Activated T-helper 1 cell treated with anti-CD3 and anti-CD28 coated beads, Interleukin-2, amount 50 U/mL, for 16 hours (primary cell): ENCODE measurements at places on chromosomes 6 and 20.

DNA sequence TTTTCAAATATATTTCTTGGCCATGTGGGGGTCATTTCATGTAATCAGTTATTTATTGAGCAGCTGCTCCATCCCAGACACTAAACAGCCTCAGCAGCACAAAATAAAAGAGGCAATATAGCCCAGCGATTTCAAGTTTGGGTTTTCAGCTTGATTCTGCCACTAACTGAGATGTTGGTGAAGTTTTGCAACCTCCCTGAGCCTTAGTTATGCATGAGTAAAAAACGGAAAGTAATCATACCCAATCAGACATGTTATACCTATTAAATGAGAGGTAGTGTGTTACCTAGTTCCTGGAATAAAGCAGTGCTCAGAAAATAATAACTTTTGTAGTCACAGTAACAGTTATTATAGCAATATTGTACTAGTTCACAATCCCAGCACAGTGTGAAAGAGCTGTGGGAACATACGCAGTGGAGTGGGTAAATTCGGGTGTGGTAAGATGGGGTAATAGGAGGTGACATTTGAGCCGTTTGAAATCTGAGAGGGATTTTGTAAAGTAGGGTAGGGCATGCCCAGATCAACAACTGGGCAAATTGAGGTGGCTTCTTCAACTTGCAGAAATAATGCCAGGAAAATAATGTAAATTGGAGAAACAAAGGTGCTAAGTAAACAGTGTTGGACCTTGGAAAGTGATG is 1.5 kb downstream of the SLC9A8 start:
- no peak for DNase-seq

DNA sequence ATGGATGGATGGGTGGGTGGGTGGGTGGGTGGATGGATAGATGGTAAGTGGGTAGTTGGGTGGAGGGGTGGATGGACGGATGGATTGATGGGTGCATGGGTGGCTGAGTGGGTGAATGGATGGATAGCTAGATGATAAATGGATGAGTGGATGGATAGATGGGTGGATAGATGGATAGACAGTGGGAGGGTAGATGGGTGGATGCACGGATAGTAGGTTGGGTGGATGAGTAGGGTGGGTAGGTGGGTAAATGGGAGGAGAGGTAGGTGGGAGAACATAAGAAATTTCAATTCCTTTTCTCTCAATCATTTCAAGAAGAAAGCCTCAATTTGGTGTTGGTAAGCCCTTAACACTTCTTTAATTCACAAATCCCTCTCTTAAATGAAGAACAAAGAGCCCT is 186.9 kb downstream of the PREX1 start:
- DNase-seq: no peak

DNA sequence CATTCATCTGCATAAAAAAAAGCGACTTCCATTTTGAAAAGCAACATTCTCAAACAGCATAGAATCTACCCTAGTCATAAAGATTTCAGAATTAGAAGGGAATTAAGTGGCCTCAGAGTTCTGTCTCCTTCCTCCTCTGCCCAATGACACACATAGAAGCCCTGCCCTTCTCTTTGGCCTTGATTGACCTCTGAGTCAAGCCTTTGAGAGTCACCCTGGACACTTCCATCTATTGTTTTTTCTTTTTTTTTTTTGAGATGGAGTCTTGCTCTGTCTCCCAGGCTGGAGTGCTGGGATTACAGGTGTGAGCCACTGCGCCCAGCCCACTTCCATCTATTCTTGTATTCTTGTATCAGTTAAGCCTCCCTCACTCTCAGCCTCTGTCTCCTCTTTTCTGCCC is 44.8 kb upstream of the CTNNBL1 start:
- no peak for DNase-seq

GRCh38 chr6:67639161-67639560 is 995.9 kb upstream of the ADGRB3 start:
- no peak for DNase-seq

- DNase-seq: no peak
Measured at GRCh38 chr6:136134268-136134667, 115.8 kb downstream of the MTFR2 start.

DNA sequence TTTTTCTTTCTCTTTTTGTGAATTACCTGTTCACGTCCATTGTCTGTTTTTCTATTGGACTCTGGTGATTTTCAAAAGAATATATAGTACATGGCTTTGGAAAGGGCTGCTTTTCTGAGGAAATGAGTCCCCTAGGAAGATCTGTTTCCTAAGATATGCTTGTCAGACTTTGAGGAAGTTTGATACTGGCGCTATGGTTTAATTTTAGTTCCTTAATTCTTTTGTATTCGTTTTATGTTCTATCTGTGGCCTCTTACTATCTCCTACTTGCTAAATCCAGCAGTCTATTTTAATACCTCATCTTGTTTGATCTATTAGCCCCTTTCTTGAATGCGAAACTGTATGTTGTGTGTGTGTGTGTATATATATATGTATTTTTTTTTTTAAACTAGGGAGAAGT is 101.9 kb downstream of the LIN28B start:
- DNase-seq: no peak

DNA sequence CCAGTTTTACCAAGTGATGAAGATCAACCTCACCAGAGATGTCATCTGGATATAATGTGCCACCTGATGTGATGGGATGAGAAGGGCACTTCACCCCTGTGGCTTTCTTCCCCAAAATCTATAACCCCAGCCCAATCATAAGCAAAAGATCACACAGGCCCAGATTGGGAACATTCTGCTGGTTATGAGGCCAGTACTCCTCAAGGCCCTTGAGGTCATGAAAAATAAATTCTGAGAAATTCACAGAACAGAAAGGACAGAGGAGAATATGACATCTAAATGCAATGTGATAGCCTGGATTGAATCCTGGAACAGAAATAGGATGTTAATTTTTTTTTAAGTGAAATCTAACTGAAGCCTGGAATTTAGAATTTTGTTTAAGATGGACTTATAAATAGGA is 243.5 kb downstream of the CBLN4 start:
- DNase-seq: no peak

DNA sequence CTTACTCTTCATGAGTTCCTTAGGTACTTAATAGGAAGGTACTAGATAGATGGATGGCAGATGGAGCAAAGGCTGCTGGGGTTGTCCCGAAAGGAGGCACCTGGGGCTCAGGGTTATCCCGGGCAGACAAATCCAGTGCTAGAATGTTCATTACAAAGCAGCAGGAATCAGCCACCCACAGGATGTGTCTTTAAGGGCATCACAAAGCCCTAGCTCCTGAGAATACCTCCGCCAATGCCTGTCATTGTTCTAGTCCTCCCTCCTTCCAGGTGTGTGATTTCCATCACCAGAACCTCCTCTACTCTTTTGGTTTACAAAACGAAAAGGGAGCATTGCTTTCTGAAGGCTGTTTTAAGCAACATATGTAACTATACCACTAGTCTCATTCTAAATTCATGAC is 138.1 kb downstream of the KIF6 start:
- DNase-seq: no peak

GRCh38 chr6:7171733-7172132 is 64.0 kb downstream of the RREB1 start:
- no peak for DNase-seq

GRCh38 chr6:106799031-106799894 is 169.9 kb downstream of the QRSL1 start:
- no peak for DNase-seq

- no peak for DNase-seq
Measured at GRCh38 chr6:76633259-76633658, 560.8 kb upstream of the IMPG1 start.

- no peak for DNase-seq
Measured at GRCh38 chr6:150410399-150410798, 41.6 kb downstream of the IYD start.

- DNase-seq: no peak
Measured at GRCh38 chr6:102501615-102502014, 1108.1 kb downstream of the GRIK2 start.

DNA sequence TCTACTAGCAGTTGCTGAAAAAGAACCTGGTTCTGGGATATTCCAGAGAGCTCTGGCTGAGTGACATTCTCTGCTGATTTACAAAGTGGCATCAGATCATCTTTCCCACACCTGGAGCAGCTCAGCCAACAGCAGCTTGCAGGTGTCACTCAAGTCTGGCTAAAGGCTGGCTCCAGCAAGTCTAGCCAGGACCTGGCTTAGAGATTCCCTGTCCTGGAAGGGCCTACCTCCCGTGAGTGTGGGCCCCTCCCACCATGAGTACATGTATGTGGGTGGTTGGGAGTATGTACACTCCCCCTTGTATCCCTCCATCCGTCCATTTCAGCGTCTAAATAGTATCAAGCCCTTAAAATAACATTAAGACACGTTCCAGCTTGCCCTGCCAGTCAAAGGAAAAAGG is 539.3 kb upstream of the ID4 start:
- no peak for DNase-seq

DNA sequence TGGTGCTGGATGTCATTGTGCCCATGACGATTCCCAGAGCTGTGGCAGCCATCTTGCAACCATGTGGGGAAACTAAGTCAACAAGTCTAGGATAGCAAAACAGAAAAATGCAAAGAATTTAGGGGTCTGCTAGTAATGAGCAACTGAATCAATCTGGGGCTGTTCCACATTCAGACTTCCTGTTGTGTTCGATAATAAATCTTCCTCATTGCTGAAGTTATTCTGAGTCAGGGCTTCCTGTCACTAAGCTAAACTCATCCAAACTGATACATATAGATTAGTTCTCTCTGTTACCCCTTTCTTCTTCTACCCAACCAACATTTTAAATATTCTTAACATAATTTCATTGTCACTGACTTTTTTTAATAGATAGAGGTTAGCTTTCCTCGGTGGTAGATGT is 205.9 kb downstream of the HACE1 start:
- DNase-seq: no peak

DNA sequence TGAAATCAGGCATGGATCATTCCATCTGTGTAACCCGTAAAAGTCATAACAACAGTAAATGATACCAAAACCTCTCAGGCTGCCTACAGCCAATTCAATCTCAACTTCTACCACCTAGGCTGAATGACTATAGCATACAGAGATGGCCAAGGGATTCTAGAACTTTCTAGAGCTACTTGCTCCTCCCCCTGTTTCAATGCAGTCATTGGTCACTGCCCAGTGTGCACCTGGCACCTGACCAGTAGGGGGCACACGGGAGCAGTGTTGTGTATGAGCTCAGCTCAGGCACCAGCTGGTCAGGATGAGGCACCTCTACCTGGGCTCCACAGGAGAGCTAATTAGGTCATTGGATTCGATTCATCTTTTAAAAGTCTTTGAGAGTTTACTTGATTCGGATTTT is 86.2 kb downstream of the PLEKHG1 start:
- peak; percentile 15 for DNase-seq

DNA sequence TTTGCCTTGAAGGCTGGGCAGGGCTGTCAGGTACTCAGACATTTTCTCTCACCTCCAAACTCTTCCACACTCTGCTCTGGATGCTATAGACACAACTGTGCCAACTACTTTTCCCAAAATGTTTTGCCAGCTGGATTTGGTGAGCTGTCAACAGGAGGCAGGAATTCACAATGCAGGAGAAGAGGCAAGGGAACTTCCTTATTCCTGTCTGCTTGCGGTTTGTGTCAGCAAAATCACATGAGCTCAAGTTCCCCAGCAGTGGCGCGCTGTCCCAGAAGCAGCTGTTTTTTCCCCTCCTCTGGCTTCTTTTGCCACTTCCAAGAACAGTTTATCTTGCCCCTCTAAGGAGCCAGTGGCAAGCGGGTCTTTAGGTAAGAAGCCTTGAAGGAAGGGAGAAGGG is 608.2 kb downstream of the PRKN start:
- no peak for DNase-seq

DNA sequence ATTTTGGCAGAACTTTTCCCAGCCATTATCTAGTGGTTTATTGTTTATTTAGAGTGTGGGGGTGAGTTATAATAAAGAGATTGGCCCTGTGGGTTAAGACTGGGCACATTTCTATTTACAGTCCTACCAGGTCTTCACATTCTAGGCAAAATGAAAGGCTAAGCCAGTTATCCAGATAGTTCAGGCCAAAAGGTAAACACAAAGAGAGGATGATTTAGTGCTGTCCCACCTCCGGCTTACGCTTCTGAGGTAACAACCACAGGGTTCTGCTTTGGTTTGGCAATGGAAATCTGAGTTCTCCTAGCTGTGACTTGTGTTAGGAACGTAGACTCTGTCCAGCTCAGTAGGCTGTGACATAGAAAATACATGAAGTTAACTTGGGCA is 50.3 kb upstream of the PTPRK start:
- DNase-seq: no peak

DNA sequence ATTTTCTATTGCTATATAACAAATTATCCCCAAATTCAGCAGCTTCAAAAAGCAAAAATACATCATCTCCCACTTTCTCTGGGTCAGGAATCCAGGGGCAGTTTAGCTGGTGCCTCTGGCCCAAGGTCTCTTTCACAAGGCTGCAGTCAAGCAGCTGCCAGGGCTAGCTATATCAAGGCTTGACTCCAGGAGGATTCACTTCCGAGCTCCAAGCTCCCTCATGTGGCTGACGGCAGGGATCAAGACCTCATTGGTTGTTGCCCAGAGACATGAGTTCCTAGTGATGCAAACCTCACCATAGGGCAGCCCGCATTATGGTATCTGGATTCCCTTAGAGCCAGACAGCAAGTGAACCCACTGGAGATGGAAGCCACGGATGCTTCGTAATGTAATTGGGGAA is 1.3 kb upstream of the VNN1 start:
- DNase-seq: no peak

GRCh38 chr6:11160199-11160598 is 48.7 kb upstream of the ERVFRD-1 start:
- DNase-seq: no peak

DNA sequence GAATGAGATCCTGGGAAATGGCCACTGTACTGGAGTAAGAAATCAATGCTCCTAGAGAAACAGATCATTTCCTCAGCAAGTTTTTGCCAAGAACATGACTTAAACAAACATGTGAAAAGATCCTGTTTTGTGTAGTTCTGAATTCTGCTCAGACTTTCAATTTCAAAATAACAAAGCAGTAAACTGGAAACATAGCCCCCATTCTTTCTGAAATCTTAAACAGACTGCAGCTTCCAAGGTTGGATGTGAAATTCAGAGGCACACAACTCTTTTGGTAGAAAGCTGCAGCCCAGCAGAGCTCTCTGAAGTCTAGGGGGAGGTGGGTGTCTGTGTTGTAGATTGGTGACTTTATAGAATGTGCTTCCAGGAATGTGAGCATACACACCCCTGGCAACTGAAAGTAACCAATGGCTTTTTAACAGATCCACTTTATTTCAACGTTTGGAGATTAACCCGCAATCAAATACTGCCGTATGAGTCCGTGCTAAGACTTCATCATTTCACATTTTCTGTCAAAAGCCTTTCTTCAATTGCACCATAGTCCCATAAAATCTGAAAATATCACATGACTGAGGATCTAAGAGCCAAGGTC is 86.4 kb downstream of the ATXN1 start:
- no peak for DNase-seq

DNA sequence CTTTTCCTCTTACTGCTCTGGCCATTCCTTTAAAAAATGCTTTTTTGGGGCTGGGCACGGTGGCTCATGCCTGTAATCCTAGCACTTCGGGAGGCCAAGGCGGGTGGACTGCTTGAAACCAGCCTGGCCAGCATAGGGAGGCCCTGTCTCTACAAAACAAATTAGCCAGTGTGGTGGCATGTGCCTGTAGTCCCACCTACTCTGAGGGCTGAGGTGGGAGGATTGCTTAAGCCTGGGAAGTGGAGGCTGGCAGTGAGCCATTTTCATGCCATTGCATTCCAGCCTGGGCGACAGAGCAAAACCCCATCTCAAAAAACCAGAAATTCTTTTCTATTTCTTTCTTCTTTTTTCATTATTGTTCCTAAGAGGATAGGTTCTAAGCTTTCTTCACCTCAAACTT is 36.9 kb upstream of the RNF144B start:
- DNase-seq: no peak
